Skeletal muscle cell (primary cell): ENCODE measurements at places on chromosomes 6 and 20.
A peak's percentile ranks its signal among the peaks of the same experiment; 100 is the strongest.

DNA sequence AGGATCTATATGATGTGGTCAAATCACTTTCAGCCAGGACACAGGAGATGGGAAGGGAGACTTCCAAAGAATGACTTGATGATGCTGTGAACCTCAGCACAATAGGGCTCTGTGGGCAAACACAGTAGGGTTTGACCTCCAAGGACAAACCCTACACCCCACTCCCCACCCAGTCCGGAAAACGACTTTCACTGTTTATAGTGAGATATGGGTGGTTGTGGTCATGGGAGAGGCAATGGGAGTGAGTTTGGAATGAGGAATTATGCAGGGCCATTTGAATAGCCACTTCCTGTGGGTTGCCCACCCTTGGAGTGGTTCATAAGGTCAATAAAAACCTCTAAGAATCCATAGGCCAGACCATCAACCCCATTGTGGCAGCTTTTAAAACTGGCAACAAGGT lies 38.4 kb upstream of the PRND start:
- no peak for DNase-seq

- DNase-seq: no peak
These were observed 12.9 kb upstream of the BEND3 start for GRCh38 chr6:107128175-107128574.

DNA sequence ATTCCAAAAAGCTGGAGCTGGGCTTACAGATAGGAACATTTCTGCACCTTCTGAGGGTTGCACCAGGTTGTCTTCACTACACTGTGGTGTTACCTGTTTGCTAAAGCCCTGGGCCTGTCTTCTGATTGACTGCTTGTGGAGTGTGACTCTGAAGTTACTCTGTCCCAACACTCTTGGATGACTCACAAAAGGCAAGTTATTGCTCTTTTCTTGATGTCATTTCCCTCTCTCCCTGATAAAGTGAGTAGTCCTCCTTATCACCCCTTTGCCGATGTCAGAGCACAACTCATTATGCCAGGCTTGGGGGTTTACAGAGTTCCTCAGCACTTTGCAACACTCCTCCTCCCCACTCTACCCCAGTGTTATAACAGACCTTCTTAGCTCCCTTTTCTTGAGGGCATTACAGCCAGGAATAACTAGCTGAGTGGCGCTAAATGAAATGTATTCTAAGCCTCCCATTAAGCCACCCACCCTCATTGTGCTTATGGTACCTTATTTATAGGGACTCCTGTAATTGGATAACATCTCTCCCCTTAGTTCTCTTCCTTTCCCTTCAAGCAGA lies 36.1 kb upstream of the NKX2-4 start:
- peak; percentile 13 for DNase-seq

DNA sequence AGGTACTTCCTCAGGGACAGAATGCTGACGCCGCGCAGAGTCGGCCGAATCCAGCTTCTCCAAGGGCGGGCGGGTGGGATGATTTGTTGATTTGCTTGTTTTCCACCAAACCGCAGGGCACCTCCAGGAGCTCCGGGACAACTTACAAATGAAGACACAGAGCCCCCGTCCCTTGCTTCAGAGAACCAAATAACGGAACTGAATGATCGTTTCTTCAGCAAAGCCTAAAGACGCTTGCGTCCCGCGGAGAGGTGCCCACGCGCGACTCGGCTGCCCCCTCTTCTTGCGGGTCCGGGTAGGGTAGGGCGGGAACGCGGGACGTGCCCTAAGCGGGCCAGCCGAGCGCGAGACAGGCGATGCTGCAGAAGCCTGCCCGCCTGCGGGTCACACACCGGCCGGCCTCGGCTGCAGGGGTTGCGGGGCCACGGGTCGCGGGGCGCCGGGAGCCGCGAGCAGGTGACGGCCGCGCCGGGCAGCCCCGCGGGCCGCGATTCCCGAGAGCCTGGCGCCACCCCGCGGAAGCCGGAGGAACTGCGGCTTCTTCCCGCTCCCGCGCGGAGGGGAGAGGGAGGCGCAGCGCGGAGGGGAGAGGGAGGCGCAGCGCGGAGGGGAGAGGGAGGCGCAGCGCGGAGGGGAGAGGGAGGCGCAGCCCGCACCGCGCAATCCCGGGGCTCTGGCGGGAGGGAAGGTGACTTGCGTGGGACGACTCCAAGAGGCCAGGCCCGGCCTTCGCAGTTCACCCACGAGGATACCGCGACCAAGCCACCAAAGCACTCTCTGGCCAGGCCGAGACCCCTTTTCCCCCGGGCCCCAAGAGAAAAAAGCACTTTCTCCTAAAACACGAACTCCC lies 7.7 kb upstream of the FOXF2 start:
- no peak for DNase-seq

GRCh38 chr6:25334793-25335192 lies 55.6 kb downstream of the CARMIL1 start:
- no peak for DNase-seq

GRCh38 chr6:13250703-13251102 lies 77.6 kb downstream of the TBC1D7 start:
- DNase-seq: no peak
